ENCODE measurements at places on chromosomes 16 and 17.
A peak's percentile ranks its signal among the peaks of the same experiment; 100 is the strongest.

- DNase-seq: no peak
Measured at GRCh38 chr17:72121164-72122009, 567 bp downstream of the SOX9 start.

DNA sequence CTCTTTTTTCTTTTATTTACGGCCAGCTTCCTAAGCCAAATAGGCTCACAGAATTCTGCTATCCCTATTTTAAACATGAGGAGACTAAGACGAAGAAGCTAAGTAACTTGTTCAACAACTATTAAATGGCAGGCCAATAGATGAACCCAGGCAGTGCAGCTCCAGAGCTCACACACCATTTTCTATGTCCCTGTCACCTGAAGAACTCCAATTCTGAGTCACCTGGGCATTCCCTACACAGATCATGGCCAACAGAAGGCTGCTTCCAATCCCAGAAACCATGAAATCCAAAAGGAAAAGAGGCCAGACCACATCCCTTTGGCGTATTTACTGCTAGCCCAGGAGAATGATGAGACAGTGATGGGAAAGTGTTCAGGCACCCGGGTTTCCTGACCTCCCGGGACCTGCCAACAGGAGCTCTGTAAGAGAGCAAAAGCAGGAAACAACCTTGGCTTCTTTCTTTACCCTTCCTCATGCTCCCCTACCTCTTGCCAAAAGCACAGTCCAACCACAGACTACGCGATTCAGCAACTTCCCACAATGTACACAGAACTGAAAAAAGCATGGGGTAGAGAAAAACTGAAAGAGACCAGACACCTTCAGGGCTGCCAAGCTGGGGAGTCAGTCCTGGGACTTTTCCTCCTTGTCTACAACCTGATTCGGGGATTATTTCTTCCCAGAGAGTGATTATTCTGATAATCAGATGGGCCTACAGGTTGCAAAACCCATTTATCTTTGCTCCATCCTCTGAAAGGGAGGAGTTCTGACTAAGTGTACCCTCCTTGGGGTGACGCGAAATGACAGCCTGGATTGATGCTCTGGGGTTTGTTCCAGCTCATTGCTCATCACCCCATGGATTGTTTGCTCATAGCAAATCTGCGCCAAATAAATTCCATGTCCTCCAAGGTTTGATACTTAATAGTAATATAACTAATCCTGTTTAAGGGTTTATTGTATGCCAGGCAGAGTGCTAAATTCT, 47.8 kb upstream of the HAS3 start:
- DNase-seq: peak; percentile 31

DNA sequence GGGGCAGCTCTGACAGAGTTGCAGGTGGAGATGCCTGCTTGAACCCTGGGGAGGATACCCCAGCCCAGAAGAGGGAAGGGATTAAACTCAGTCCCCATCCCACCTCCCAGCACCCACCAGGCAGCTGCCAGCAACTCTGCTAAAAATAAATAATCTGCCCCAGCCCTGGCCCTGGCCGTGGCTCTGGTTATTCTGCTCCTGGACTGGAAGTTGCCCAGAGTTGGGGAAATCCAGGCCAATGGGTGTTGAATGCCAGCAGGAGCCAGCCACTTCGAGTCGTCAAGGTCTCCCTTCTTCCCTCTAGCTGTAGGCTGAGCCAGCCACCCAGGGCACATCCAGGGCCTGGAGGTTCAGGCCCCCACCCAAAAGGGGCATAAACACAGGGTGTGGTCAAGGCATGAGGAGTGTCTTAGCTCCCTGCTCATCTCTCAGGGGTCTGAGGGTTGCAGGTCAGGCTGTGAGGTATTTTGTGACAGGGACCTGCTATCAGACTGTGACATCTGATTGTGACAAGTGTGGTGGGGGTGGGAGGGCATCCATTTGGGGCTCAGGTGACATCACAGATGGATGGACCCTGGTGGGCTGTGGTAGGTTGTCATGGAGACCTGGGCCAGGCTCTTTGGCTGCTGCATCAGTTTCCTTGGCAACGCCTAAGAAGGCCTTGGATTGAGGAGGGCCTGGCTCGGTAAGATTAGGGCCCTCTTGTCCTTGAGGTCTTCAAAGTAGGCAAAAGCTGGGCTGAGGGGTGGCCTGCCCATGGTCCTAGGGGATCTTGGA, 1.0 kb upstream of the RRAD start:
- no peak for DNase-seq

GRCh38 chr16:47865337-47865855, 290.4 kb downstream of the ABCC12 start:
- no peak for DNase-seq
